Fibroblast of skin of back (primary cell): ENCODE measurements at places on chromosomes 5 and 9.
A peak's percentile ranks its signal among the peaks of the same experiment; 100 is the strongest.

DNA sequence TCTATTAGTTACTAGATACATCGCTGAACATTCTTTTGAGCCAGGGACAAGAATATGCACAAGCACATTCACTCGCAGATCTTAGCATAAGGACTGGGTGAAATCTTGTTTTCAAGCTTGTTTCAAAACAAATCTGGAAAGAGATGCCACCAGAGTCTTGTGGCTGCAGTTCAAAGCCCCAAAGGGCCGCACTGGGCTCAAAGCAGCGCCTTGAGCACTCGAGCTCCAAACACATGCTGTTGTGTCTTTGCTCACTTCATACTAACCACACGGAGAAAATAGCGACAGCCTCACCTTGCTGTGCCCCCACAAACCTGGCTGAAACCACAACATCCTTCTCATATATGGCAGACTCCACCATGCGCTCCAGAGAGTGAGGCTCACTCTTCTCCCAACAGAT is 34.2 kb upstream of the IL7R start:
- no peak for DNase-seq

DNA sequence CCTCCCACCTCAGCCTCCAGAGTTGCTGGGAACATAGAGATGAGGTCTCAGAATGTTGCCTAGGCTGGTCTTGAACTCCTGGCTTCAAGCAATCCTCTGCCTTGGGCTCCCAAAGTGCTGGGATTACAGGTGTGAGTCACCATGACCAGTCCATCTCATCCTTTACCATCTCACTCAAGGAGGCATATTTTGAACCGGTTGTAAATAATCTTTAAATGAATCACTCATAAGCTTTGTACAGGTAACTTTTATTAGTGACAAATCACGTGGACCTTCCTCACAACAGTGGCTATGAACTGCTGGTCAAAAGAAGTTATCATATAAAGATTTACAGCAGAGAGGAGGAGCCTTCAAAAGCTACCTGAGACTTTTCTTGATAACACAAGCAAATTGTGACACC is 70.7 kb downstream of the RFK start:
- DNase-seq = no peak

DNA sequence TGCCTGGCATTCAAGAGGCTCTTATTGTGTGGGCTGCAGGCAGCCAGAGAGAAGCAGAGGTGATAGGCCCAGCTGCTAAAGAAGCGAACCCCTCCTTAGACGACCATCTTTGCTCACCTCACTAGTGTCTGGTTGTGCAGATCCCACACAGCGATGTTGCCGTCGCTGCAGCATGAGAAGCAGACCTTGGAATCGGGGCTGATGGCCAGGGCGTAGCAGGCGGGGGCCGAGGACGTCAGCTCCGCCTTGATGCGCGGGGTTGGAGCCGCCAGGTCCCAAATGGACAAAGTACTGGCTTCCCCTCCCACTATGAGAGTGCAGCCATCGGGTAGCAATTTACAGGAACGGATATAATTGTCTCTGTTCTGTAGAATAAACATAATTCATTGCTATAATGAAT is 98.7 kb downstream of the TLE1 start:
- no peak for DNase-seq

DNA sequence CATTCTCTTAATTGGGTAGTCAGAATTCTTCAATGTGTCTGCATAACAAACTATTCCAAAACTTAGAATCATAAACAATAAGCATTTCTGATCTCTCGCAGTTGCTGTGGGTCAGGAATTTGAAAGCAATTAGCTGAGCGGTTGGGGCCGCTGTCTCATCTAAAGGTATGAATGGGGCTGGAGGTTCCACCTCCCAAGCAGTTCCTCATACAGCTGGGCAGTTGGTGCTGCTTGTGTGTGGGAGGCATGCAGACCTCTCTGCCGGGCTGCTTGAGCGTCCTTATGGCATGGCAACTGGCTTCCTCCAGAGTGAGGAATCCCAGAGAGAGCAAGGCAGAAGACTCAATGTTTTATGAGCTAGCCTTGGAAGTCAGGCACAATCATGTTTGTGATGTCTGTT is 30.2 kb upstream of the SEMA4D start:
- DNase-seq = no peak

DNA sequence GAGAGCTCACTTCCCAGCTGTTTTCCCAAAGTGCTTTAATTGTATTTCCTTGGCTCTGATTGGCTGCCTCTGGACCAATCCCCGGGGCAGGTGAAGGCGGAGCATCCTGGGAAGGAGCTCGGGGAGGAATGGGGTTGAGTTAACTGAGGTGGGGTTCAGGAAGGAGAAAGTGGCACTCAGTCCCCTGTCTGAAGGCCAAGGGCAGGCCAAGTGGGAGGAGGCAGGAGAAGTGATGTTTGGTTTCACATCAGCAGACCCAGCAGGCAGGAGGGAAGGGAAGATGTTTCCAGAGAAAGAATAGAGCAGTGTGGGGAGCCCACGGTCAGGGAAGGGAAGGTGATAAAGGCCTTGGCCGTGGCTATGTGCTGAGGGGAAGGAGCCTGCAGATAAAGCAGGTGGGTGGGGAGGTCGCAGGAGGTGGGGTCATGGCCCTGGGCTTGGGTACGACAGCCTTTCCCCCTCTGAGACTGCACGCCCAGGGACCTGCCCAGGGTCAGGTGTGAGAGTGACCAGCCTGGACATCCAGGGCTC is 3.1 kb downstream of the TSPAN17 start:
- DNase-seq = no peak

GRCh38 chr9:126666155-126666803 is 52.6 kb downstream of the LMX1B start:
- no peak for DNase-seq

GRCh38 chr9:7315746-7316145 is 483.8 kb downstream of the DMAC1 start:
- DNase-seq = no peak

- DNase-seq = peak; percentile 49
Measured at GRCh38 chr9:81145331-81145963, 543.9 kb downstream of the TLE1 start.

DNA sequence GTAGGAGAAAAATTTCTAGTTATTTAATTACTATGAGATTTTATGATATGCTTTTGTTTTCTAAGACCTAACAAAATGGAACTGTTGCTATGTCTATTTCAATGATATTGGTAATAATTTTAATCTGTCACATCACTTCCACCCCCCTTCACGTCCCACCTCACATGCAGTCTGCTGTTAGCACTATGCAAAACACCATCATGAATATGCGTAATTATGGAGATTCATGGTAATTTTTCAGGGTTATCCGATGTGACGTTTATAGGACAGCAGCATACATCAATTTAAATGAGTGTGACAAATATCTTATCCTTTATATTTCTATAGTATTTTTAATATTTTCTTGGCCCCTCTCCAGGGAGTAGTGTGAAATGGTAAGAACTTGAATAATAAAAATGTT is 283.8 kb upstream of the TMEM161B start:
- DNase-seq = no peak
